M059J (cell line): ENCODE measurements at places on chromosomes 3 and 15. TPM values are rescaled to one million over a fixed set of nuclear protein-coding genes. Genes with fewer than 3 reads are reported as not detected.

GRCh38 chr15:44130778-44131177, 64.3 kb downstream of the FRMD5 start:
- no peak for DNase-seq

HESX1 gene
- total RNA-seq: 1.4 TPM in 1 of 2 replicates, not detected in the other

RHOV gene
- 0.12 TPM in 1 of 2 replicates, not detected in the other for total RNA-seq

DUT gene
- 80.2 and 86.7 TPM in 2 replicates for total RNA-seq
